ENCODE measurements at places on chromosomes 11 and 22. TPM values are rescaled to one million over a fixed set of nuclear protein-coding genes. Genes with fewer than 3 reads are reported as not detected.

DNA sequence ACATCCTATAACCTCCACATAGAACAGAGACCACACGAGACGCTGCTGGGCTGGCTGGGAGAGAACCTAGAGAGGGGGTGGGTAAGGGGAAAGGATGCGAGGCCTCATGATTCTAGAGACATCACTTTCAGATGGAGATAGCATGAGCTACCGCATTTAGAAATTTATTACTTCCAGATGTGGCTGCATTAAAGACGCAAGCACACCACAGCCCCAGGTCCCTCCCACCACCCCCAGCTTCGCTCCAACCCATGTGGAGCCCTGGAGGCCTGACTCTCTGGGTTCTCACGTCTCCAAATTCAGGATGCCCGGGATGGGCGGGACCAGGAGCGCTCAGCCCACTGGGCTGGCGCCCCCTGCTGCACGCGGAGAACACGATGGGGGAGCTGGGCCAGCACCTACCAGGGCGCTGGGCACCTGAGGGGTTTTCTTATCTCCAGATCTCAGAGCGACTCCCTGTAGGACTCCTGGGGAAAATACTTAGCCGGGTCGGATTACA is 13.6 kb downstream of the MRPL21 start:
- no peak overlapping the region for H3K4me3 ChIP-seq
- H3K36me3 ChIP-seq: peaks cover 18% of the 10 kb centered on the region
- H3K27ac ChIP-seq: no peak overlapping the region
- H3K27me3 ChIP-seq: no peaks in the 10 kb centered on the region
- no peak for DNase-seq

GRCh38 chr22:47872761-47873535 is 1110.5 kb downstream of the TBC1D22A start:
- no peaks in the 10 kb centered on the region for H3K4me1 ChIP-seq
- DNase-seq: no peak
- no peaks in the 10 kb centered on the region for H3K36me3 ChIP-seq
- no peak overlapping the region for H3K27ac ChIP-seq

The PLAAT5 gene
- polyA plus RNA-seq: 3.8 TPM

GRCh38 chr22:24466716-24467328 is 28.3 kb upstream of the UPB1 start:
- H3K27ac ChIP-seq: no peak overlapping the region
- no peaks in the 10 kb centered on the region for H3K27me3 ChIP-seq
- no peaks in the 10 kb centered on the region for H3K36me3 ChIP-seq
- DNase-seq: no peak

The ANKRD42 gene
- 3.1 TPM for polyA plus RNA-seq

DNA sequence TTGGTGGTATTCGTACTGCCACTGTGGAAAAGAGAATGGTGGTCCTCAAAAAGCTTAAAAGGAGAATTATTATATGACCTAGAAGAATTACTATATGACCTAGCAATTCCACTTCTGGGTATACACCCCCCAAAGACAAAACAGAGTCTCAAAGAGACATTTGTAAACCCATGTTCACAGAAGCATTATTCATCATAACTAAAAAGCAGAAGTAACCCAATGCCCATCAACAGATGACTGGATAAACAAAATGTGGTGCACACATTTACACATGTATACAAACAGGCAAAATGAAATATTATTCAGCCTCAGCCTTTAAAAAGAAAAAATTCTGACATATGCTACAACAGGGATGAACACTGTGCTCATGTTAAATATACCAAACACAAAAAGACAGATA is 89.4 kb downstream of the ARHGAP32 start:
- H3K27me3 ChIP-seq: peaks cover 4% of the 10 kb centered on the region
- H3K4me1 ChIP-seq: no peaks in the 10 kb centered on the region
- peaks cover 1% of the 10 kb centered on the region for H3K36me3 ChIP-seq
- no peak for DNase-seq
- no peak overlapping the region for H3K27ac ChIP-seq

- DNase-seq: no peak
- peaks cover 10% of the 10 kb centered on the region for H3K36me3 ChIP-seq
- H3K27ac ChIP-seq: no peak overlapping the region
- H3K27me3 ChIP-seq: peaks cover 1% of the 10 kb centered on the region
Measured at GRCh38 chr11:129145276-129145675, 46.8 kb downstream of the ARHGAP32 start.

DNA sequence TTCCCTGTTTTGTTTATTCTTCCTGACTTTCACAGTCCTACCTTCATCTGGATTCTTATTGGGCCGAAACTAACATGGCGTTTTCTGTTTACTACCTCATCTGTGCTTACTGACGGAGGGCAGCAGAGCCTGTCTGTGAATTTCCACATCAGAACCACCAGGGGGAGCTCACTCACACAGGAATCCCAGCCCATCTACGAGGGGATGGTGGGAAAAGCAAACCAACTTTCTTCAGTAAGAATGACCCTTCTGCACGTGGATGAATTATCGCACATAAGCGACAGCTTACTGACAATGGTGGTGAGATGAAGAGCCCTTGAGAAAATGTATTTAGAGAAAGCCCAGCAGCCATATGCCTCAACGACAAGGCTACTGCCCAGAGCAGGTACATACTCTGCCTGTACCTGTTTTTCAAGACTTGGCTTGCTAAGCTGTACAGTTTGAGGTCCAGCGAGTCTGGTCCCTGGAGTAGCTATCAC is 42.5 kb downstream of the LARGE2 start:
- H3K4me1 ChIP-seq: peaks cover 3% of the 10 kb centered on the region
- H3K27ac ChIP-seq: no peak overlapping the region
- peak; percentile 47 for DNase-seq
- H3K36me3 ChIP-seq: peaks cover 11% of the 10 kb centered on the region

DNA sequence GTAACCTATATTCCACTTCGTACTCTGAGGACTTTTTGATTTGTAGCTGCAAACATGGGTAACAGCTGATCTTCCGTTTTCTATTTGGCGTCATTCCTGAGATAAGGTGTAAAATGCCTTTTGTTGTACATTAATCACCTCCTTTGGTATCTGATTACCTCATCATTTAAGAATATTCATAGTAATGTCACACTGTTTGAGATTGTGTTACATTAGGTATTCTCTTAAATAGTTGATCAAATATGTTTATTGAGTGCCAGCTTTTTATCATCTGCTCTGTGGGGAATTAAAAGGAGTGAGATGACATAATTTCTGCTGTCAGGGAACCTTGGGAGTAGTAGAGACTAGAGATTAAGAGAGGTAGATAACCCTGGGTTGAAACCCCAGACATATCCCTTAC is 5.9 kb downstream of the NCAM1 start:
- H3K27me3 ChIP-seq: no peaks in the 10 kb centered on the region
- peak overlapping the region; percentile 23 for H3K4me3 ChIP-seq
- H3K4me1 ChIP-seq: peaks cover 26% of the 10 kb centered on the region
- no peaks in the 10 kb centered on the region for H3K36me3 ChIP-seq
- no peak for DNase-seq
- peak overlapping the region; percentile 14 for H3K27ac ChIP-seq

DNA sequence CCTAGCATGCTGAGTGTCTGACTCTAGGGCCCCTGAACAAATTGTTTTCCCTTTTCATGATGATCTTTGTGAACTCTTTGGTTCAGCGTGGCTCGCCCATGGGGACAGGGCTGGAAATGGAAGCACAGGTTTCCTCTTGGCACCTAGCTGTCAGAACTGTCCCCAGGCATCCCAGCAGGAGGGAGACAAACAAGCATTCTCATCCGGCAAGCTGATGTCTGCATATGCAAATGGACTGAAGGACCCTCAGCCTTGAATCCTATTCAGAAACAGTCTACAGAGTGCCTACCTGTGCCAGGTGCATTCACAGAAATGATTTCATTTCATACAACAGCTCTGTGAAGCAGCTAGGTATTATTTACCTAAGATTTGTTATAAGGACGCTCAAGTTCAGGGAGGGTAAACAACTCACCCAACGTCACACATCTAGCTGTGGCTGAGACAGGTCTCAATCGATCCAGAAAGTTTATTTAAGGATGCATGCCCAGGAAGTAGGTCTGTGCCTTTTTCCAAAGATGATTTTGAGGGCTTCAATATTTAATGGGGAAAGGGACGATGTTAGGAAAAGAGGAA is 176.4 kb downstream of the KIRREL3 start:
- no peak for DNase-seq
- H3K27ac ChIP-seq: no peak overlapping the region
- H3K36me3 ChIP-seq: no peaks in the 10 kb centered on the region
- no peak overlapping the region for H3K4me3 ChIP-seq
- H3K27me3 ChIP-seq: peaks cover 10% of the 10 kb centered on the region
- H3K4me1 ChIP-seq: no peaks in the 10 kb centered on the region

The MS4A10 gene
- not detected for polyA plus RNA-seq

GRCh38 chr11:11419747-11420146 is 66.7 kb upstream of the CSNK2A3 start:
- no peak overlapping the region for H3K4me3 ChIP-seq
- H3K4me1 ChIP-seq: peaks cover 3% of the 10 kb centered on the region
- peaks cover 1% of the 10 kb centered on the region for H3K27me3 ChIP-seq
- no peak for DNase-seq
- no peaks in the 10 kb centered on the region for H3K36me3 ChIP-seq

The DDTL gene
- polyA plus RNA-seq: not detected

DNA sequence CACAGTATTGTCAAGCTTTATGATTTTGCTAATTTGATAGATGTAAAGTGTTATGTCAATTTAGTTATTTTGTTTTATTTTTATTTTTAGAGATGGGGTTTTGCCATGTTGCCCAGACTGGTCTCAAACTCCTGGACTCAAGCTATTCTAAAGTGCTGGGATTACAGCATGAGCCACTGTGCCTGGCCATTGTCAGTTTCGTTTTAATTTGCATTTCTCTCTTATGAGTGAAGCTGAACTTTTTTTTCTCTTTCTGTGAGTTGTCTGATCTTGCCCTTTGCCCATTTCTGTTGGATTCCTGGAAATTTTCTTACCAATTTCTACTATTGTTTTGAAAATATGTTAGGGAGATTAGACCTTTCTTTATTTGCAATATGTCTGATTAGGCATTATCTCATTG is 15.5 kb downstream of the NEU3 start:
- no peak for DNase-seq
- H3K36me3 ChIP-seq: peaks cover 12% of the 10 kb centered on the region
- H3K4me1 ChIP-seq: no peaks in the 10 kb centered on the region
- peaks cover 2% of the 10 kb centered on the region for H3K27me3 ChIP-seq
- H3K27ac ChIP-seq: no peak overlapping the region

GRCh38 chr11:78379039-78379670 is 38.5 kb downstream of the GAB2 start:
- H3K4me3 ChIP-seq: no peak overlapping the region
- no peak overlapping the region for H3K27ac ChIP-seq
- H3K27me3 ChIP-seq: peaks cover 2% of the 10 kb centered on the region
- DNase-seq: no peak

The UPB1 gene
- not detected for polyA plus RNA-seq

- H3K4me3 ChIP-seq: no peak overlapping the region
- no peaks in the 10 kb centered on the region for H3K36me3 ChIP-seq
- no peak overlapping the region for H3K27ac ChIP-seq
- no peak for DNase-seq
- no peaks in the 10 kb centered on the region for H3K4me1 ChIP-seq
- peaks cover 1% of the 10 kb centered on the region for H3K27me3 ChIP-seq
Measured at GRCh38 chr22:37043209-37043827, 8.2 kb upstream of the KCTD17 start.

GRCh38 chr11:62881579-62882430 is 1.1 kb downstream of the SLC3A2 start:
- peak; percentile 87 for DNase-seq
- H3K4me3 ChIP-seq: peak overlapping the region; percentile 100
- peaks cover 32% of the 10 kb centered on the region for H3K36me3 ChIP-seq
- H3K27ac ChIP-seq: peak overlapping the region; percentile 99
- peaks cover 60% of the 10 kb centered on the region for H3K4me1 ChIP-seq

DNA sequence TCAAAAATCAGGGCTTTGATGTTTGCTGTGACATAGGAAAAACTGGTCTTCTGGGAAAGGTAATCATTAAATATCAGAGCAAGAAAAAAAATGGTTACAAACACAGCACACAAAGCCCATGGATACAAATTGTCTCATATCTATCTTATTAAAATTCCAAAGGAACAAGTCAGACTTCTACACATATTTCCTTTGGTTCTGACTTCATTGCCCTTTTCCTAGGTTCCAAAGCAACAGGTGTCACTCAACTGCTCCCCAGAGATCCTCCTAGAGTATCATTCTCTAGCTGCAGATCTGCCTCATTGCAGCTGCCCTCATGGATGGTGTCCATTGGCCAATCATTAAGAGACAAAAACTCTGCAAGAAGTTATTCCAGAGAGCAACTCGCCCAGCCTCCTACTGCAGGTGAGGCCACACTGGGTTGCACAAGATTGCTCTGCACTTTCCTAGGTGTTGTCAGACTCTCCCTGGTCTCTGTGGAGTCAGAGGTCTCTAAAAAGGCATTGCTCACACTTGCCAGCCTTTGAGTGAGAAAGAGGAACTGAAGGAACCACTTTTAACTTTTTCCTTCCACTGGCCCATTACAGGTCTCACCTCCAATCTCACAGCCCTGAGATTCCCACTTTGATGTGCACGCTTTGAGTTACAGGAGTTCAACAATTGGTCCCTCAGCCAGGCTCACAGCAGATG is 5.7 kb downstream of the DRICH1 start:
- H3K4me1 ChIP-seq: peaks cover 5% of the 10 kb centered on the region
- H3K36me3 ChIP-seq: peaks cover 11% of the 10 kb centered on the region
- H3K4me3 ChIP-seq: no peak overlapping the region

DNA sequence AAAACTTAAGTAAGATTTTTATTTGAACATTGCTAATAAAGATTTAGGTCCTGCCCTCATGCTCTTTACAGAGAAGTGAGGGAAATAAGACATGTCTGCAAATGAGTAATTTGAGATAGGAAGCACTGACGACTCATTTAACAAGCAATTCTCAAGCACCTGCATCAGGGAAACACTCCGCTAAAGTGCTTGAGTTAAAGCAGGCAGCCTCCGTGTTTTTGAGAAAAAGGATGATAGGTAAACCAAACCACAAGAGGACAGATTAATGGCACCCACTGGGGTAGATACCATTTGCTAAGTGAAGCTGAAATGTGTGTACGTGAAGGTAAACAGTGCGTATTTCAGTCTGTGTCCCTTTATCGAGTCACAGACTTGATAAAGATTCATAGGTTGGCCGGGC is 184.6 kb upstream of the CARD18 start:
- H3K36me3 ChIP-seq: no peaks in the 10 kb centered on the region
- no peak overlapping the region for H3K27ac ChIP-seq
- H3K4me1 ChIP-seq: no peaks in the 10 kb centered on the region
- H3K4me3 ChIP-seq: no peak overlapping the region
- DNase-seq: no peak

- peaks cover 14% of the 10 kb centered on the region for H3K4me1 ChIP-seq
- H3K27me3 ChIP-seq: peaks cover 9% of the 10 kb centered on the region
- H3K4me3 ChIP-seq: no peak overlapping the region
- H3K36me3 ChIP-seq: peaks cover 4% of the 10 kb centered on the region
- DNase-seq: no peak
Measured at GRCh38 chr11:13391217-13391616, 71.8 kb downstream of the BTBD10 start.
